ENCODE measurements at places on chromosomes 7 and 10.

DNA sequence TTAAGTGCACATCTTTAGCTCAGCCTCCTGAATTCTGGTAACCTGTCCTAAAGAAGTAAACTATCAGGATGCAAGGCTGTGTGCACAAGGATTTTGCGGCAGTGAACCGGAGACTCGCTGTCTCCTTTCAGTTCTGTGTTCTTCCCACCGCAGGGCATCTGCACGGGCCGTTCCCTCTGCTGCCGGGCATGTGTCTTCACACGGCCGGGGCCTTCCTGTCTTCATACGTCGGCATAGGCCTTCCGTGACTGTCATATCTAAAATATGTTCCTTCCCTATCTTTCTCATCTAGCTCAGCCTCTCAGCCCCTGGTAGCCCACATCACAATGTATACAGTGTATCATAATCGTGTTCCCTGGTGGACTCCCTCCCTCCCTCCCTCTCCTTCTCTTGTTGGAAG is 16.4 kb downstream of the PALD1 start:
- DNase-seq, result peak; percentile 38

- DNase-seq, result no peak
Observed at GRCh38 chr10:127142856-127143255, 53.5 kb downstream of the INSYN2A start.

DNA sequence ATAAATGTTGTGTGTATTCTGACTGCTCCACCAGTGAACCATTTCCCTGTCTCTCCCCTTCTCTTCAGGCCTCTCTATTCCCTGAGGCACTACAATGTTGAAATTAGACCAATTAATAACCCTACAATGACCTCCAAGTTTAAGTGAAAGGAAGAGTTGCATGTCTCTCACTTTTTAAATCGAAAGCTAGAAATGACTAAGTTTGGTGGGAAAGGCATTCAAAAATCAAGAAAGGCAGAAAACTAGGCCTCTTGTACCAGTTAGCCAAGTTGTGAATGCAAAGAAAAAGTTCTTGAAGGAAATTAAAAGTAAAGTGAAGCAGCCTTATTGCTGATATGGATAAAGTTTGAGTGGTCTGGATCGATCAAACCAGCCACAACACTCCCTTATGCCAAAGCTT is 198.3 kb upstream of the YAE1 start:
- DNase-seq, result no peak

- peak; percentile 53 for DNase-seq
Observed at GRCh38 chr7:20542594-20542993, 72.9 kb upstream of the ABCB5 start.

DNA sequence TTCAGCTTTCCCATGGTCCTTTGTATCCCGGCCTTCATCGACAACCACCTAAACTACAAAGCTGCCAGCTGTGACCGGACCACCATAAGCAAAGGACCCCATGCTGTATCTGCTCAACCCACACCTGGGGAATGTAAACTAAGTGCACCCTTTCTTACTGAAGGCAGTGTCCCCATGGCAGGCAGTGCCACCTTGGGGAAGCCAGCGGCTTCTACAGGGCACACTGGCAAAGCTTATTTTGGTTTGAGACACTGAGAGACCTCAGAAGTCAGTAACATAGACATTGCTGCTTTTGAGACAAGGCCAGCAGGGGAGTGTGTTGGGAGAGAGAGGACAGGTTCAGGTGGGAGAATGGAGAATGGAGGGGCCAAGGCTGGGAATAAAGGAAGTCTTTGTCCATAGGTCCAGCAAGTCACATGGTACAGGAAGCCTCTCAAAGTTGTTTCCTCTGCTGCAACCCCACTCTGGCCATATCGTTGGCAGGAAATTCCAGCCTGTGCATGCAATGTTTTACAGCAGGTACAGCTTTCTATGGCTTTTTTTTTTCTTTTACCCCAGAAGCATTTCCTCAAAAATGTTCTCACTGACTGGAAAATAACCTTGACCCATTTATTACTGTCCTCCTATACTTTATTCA is 85.9 kb upstream of the NPVF start:
- peak; percentile 44 for DNase-seq

- DNase-seq, result no peak
Observed at GRCh38 chr7:77866786-77867536, 68.4 kb downstream of the PHTF2 start.

GRCh38 chr10:47435081-47435480 is 48.8 kb downstream of the ANXA8 start:
- DNase-seq, result no peak

DNA sequence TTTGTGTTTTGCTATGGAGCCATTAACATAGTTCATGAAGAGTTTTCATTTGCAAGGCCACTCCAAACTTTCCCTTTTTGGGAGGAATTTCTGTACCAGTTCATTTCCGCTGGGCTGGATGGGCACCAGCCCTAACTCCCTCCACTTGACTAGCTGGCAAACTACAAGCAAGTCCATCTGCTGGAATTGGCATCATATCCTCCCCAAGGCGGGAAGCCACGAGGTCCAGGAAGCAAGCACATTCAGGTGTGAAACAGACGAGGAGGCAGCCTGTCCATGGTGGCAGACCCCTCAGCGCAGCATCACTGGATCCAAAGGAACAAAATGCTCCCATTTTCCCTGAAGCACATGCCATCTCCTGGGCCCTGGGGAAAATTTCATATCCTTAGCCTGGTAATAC is 125.8 kb downstream of the ABLIM1 start:
- no peak for DNase-seq

GRCh38 chr7:93194386-93194785 is 31.9 kb downstream of the HEPACAM2 start:
- DNase-seq, result no peak

DNA sequence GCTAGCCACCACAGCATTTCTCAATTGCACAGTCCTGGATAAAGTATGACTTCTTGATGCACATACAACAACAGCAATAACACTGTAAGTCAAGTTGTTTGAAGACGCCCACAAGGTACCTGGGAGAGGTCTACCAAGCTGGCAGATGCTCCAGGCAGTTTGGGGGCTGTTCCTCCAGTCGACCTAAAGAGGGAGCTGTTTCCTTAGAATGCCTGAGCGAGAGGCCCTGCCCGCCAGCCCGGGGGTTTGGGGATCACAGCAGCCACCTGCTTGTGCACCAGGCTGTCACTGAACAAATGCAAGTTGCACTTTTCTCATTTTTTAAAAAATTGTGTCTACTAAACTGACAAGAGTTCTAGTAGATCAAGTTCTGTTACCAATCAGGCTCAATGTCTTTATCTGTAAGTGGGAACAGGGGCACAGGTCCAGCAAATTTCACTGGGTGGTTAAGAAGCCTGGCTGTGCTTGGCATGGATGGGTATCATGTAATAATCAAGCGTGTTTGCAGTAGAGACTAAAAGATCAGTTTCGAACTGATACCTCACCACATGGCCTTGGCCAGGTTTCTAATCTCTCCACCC is 193.8 kb upstream of the ADO start:
- peak; percentile 75 for DNase-seq

DNA sequence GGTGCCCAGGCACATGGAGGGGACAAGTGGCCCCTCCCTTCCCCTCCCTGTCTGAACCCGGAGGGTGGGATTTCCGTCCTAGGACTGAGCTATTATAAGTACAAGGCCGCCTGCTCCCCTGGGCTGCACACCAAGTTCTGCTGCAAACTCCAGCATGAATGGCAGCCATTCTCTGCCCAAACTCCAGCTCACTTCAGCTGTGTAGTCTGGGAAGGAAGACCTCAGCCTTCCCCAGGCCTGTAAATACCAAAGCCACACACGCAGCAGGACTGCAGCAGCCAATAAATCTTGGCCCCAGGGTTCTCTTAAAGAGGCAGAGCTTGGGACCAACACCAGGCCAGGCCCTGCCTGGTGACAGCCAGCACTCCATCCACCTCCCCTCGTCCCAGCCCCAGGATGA is 291.3 kb upstream of the ZMIZ1 start:
- DNase-seq, result no peak

DNA sequence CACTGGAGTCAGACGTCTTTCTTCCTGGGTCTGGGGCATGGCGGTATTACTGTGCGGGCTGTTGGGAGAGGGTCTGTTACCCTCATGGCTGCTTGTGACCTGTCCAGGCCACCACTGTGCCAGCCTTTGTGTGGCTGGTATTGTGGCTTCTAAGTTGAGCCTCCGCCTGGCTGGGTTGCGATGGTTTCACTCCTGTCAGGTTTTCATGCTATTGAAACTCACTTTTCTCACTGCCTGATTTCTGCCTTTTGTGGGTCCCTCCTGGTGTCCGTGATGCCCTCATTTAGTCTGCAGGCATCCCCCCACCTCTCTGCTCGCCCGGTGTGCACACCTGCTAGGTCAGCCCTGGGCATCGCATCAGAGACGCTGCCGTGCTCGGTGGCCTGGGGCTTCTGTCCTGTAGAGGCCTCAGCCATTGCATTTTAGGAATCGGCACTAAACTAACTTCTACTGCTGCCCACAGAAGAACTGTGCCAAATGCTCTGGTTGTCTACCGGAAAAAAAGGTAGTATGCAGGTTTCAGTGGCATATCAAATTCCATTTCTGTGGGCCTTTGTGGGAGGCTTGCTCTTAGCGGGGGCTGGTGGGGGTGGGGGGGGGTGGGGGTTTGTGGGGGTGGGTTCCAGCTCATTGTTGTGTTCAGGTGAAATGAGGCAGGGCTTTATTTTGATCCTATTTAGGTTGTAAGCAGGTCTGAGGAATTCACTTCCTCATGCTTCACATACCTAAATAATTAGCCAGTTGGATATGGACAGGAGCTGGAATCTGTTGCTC is 64.3 kb downstream of the MGMT start:
- no peak for DNase-seq

DNA sequence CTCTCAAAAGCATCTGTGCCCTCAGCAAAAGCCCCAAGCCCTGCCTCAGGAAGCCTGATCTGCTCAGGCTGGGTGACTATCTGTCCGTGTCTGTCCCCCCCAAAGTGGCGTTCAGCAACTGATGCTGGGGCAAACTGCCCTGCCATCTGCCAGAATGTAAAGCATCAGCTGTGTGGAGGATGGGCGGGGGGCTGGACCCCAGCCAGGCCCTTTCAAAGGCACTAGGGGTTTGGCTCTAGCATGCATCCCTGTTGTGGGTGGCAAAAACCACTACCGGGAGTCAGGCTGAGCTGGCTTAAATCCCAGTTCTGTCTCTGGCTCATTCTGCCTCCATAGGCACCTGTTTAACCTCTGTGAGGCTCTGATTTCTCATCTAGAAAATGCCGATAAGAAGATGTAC is 35.5 kb downstream of the GPRIN2 start:
- DNase-seq, result peak; percentile 28

GRCh38 chr10:82826132-82826531 is 951.1 kb downstream of the NRG3 start:
- no peak for DNase-seq

- DNase-seq, result no peak
Observed at GRCh38 chr7:68279827-68280400, 1283.3 kb downstream of the TYW1 start.

GRCh38 chr10:9362721-9363120 is 1308.2 kb downstream of the GATA3 start:
- DNase-seq, result no peak

GRCh38 chr7:15571301-15571878 is 9.6 kb upstream of the AGMO start:
- no peak for DNase-seq

GRCh38 chr7:7550663-7551062 is 15.0 kb upstream of the COL28A1 start:
- no peak for DNase-seq

DNA sequence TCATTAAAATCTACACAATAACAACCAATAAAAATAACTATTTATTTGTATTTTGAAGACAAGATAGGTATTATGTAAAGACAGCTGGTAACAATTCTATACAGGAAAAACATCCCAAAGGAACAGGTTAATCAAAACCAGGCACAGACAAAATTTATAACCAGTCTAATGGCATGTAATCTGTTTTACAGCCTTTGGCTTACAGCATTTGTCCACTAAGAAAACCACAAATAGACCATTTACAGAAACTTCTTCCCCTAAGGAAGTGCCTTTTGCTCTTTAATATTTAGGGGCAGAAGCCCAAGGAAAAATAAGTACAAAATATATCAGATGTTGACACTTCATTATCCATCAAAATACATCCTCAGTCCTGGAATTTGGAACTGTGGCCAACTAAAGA is 65.0 kb downstream of the SVIL start:
- DNase-seq, result no peak

All from stomach (tissue), 19 donors.